Stimulated activated CD8-positive, alpha-beta memory T cell treated with anti-CD3 and anti-CD28 coated beads, Interleukin-7, amount 100 ng/mL, for 48 hours (primary cell): ENCODE measurements at places on chromosomes 2 and 18.

DNA sequence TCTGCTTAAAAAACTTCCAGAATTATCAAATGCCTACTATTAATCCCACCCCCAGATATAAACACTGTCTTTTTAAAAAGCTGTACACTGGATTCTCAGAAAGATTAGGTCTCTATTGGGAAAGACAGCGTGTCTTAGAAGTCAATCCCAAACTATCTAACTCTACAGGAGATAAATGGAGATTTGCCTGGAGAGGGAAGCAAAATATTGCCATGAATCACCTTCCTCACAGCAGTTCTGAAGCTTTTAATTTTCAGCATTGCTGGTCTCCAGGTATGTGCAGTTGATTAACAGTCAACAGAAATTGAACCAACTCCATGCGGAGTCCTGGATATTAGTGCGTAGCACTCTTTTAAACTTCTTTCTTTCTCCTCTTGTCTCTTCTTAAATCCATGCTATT lies 122.2 kb downstream of the DSC3 start:
- no peak for DNase-seq

GRCh38 chr2:149825473-149825872 lies 237.9 kb upstream of the MMADHC start:
- DNase-seq, result no peak

DNA sequence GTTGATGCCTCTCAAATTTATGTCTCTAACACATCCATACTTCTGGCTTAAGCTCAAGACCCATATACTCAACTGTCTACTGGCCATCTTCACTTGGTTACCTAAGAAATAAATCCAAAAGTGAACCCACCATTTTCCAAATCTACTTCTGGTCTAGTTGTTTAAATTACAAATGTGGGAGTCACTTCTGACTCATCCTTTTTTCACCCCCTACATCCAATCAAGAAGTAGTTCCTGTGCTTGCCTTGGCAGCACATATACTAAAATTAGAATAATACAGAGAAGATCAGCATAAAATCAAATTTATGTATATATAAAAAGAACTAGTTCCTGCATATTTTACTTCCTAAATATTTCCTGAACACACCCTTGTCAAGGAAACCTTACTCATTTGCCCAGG lies 53.6 kb downstream of the STRN start:
- no peak for DNase-seq

GRCh38 chr2:43058726-43059110 lies 167.7 kb downstream of the ZFP36L2 start:
- no peak for DNase-seq

DNA sequence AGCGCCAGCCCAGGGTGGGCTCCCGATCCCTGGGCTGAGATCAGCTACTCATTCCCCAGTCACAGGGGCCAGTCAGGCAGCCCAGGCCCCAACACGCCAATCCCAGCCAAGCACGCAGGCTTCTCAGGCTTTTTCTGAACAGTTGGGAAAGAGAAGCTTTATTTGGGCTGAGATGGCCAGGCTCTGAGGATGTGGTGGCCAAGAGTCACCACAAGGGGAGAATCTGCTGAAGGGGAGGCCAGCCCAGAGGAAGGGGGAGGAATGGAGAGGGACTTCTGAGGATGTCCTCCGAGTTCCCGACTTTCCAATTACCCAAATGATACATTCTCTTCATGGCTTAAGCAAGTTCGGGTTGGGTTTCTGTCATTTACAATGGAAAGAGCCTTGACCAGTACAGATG lies 2.8 kb upstream of the DIPK1C start:
- no peak for DNase-seq

GRCh38 chr2:220664272-220665107 lies 907.6 kb downstream of the EPHA4 start:
- DNase-seq, result no peak

- no peak for DNase-seq
Observed at GRCh38 chr2:152858594-152859265, 140.3 kb downstream of the ARL6IP6 start.

GRCh38 chr2:202051499-202052161 lies 18.0 kb downstream of the FZD7 start:
- no peak for DNase-seq

- DNase-seq, result no peak
Observed at GRCh38 chr2:160736148-160737028, 242.8 kb upstream of the RBMS1 start.

DNA sequence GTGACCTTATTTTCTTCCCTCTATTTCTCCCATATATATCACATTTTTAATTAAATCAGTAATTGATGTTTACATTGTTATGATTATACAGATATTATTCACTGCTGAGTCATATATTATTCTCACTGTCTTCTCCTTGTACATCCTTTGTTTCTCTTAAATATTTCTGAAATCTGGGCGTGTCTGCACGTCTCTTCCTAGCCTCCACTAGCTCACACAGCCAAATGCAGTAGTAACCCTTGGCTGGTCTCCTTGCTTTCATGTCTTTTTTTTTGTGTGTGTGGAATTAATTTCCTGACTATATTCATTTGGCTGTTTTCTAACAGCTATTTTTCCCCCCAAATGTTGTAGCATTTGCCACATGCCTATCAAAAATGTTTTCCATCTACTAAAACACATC lies 15.8 kb downstream of the CCNYL1 start:
- no peak for DNase-seq

DNA sequence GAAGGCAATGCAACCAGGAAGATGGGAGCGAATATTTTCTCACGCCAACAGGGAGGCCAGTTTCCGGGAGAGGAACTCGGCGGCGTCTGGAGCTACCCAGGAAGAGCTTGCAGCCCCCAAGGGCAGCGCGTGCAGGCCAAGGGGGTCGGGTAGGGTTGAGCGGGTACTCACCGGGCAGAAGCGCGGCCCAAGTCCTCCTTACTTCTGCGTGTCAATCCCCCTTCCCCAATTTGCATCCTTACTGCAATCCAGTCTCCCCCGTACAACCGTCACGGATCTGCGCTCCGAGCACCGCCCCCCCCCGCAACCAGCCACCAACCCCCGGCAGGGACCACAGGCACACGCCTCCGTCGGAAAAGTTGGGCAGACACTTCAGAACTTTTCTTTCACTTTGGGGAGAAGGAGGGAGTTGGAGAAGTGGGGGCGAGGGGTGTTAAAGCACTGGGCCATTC lies 1.3 kb downstream of the ATP8B1 start:
- DNase-seq, result no peak

GRCh38 chr18:10367836-10368235 lies 86.6 kb upstream of the APCDD1 start:
- no peak for DNase-seq

GRCh38 chr2:171522788-171523087 lies 464 bp downstream of the CYBRD1 start:
- DNase-seq, result no peak

DNA sequence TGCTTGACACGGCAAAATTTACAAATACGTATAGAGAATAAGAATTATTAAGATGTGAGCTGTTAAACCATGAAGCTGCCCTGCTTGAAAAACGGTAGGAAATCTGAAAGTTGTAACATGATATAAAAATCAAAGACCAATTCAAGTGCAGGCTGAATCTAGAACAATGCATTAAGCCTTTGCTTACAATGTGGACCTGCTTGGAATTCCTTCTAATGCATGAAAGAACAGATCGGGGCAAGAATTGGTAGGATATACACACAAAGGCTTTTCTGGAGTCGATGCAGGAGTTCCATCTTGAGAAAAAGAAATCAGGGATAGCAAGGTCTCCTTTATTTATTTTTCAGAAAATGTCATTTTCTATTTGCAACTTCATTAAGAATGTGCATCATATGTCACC lies 136.8 kb downstream of the DLGAP1 start:
- DNase-seq, result no peak
